ENCODE measurements at places on chromosomes 1 and 21. TPM values are rescaled to one million over a fixed set of nuclear protein-coding genes. Genes with fewer than 3 reads are reported as not detected.

The NR0B2 gene
- not detected for total RNA-seq

The KRTAP11-1 gene
- total RNA-seq, result not detected

The TFF2 gene
- total RNA-seq, result not detected

The KRTAP7-1 gene
- total RNA-seq, result not detected

The ADGRL4 gene
- 7.0 TPM for total RNA-seq

The PGBD2 gene
- 3.4 TPM for total RNA-seq

The KRTAP13-2 gene
- not detected for total RNA-seq

The TMEM269 gene
- under 0.01 TPM for total RNA-seq

The OR2L8 gene
- not detected for total RNA-seq

The CCDC27 gene
- not detected for total RNA-seq

The OLIG2 gene
- total RNA-seq, result not detected

The DDR2 gene
- total RNA-seq, result 80.9 TPM

The CDC20 gene
- total RNA-seq, result 220 TPM

The MAEL gene
- total RNA-seq, result not detected

The ACTRT2 gene
- not detected for total RNA-seq

The ARHGEF10L gene
- 10.7 TPM for total RNA-seq

The OR2G3 gene
- total RNA-seq, result not detected

The ANKRD45 gene
- total RNA-seq, result 0.30 TPM

The AMY1C gene
- not detected for total RNA-seq

The LHX8 gene
- total RNA-seq, result not detected

The SDC3 gene
- total RNA-seq, result 35.5 TPM

The SPRR2F gene
- total RNA-seq, result not detected

The MIB2 gene
- 23.6 TPM for total RNA-seq

The ANGPTL1 gene
- total RNA-seq, result 0.34 TPM

The CLDN17 gene
- total RNA-seq, result not detected

The HSPA6 gene
- total RNA-seq, result under 0.01 TPM

The TTF2 gene
- total RNA-seq, result 16.6 TPM

The ZBTB8B gene
- total RNA-seq, result not detected

The DNASE2B gene
- 0.17 TPM for total RNA-seq

The PLEKHM2 gene
- 27.6 TPM for total RNA-seq

The FBXO2 gene
- 0.34 TPM for total RNA-seq

The GSTM3 gene
- total RNA-seq, result 28.4 TPM

The C4BPA gene
- not detected for total RNA-seq

The TCHH gene
- not detected for total RNA-seq

The OLFML2B gene
- total RNA-seq, result 3.0 TPM

The CBR1 gene
- 95.9 TPM for total RNA-seq

The HOOK1 gene
- not detected for total RNA-seq

The UMODL1 gene
- total RNA-seq, result not detected

The KCNA2 gene
- not detected for total RNA-seq

The AQP10 gene
- not detected for total RNA-seq

The EPHA8 gene
- total RNA-seq, result not detected

The SPOCD1 gene
- 29.9 TPM for total RNA-seq

The DRAXIN gene
- 0.17 TPM for total RNA-seq

The GJA8 gene
- total RNA-seq, result not detected

The EMC1 gene
- 63.9 TPM for total RNA-seq

The GNG4 gene
- total RNA-seq, result 1.3 TPM

The OR2T3 gene
- total RNA-seq, result not detected

The PLEKHO1 gene
- total RNA-seq, result 52.3 TPM

The PRMT6 gene
- 18.8 TPM for total RNA-seq

The GUCA2A gene
- not detected for total RNA-seq

The DIP2A gene
- 11.9 TPM for total RNA-seq

The PRRX1 gene
- total RNA-seq, result 57.8 TPM

The ADORA1 gene
- under 0.01 TPM for total RNA-seq

The VWA5B1 gene
- not detected for total RNA-seq

The SNAP47 gene
- 33.8 TPM for total RNA-seq

The MFSD2A gene
- total RNA-seq, result 4.0 TPM

The FCER1G gene
- not detected for total RNA-seq

The AKNAD1 gene
- not detected for total RNA-seq

The TTC39A gene
- 0.30 TPM for total RNA-seq

Data from bronchus fibroblast of lung (primary cell).